ENCODE measurements at places on chromosomes 13 and 19.

- DNase-seq = no peak
These were observed 24.5 kb downstream of the UBA2 start for GRCh38 chr19:34452723-34453122.

- no peak for DNase-seq
These were observed 39.3 kb downstream of the TGDS start for GRCh38 chr13:94556621-94557020.

DNA sequence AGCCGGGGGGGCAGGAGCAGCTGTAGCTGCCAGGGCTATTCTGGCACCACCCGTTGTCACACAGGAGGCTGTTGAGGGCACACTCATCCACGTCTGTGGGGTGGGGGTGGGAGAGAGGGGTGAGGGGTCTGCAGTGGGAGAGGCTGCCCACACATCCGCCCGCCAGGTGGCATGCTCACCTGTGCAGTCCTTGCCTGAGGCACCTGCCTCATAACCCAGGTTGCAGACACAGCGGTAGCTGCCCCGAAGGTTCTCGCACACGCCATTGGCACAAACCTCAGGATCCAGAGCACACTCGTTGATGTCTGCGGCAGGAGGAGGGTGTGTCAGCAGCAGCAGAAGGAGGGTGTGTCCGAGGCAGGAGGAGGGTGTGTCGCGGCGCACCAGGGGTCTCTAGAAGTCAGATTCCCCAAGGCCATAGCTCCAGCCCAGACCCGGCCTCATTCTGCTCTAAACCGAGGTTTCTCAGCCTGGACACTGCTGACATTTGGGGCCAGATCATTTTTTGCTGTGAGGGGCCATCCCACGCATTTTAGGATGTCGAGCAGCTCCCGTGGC is 20.3 kb downstream of the FBN3 start:
- DNase-seq = no peak

DNA sequence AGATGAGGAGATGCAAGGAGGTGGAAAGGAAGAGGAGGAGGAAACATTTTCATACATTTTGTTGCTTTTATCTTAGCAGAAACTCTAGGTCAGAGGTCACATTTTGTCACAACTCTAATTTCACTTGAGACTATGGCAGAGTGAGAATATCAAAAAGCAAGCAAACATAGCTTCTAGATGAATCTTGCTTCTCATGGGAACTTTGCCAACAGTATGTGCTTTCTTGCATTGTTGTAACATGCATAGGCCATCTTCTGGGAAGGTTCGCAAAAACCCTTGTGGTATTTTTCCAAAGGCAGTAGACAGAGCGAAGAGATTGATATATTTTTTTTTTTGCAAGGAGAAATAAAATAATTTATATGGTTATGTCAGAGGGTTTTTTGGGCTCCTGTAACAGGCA is 291.3 kb downstream of the MTUS2 start:
- no peak for DNase-seq

GRCh38 chr19:15779756-15780476 is 7.5 kb upstream of the OR10H5 start:
- DNase-seq = no peak

- DNase-seq = no peak
These were observed 8.3 kb upstream of the ZNF254 start for GRCh38 chr19:24078680-24079079.
